Stimulated activated CD8-positive, alpha-beta memory T cell treated with anti-CD3 and anti-CD28 coated beads, Interleukin-15, amount 100 ng/mL, for 24 hours (primary cell): ENCODE measurements at places on chromosomes 6 and 20.

DNA sequence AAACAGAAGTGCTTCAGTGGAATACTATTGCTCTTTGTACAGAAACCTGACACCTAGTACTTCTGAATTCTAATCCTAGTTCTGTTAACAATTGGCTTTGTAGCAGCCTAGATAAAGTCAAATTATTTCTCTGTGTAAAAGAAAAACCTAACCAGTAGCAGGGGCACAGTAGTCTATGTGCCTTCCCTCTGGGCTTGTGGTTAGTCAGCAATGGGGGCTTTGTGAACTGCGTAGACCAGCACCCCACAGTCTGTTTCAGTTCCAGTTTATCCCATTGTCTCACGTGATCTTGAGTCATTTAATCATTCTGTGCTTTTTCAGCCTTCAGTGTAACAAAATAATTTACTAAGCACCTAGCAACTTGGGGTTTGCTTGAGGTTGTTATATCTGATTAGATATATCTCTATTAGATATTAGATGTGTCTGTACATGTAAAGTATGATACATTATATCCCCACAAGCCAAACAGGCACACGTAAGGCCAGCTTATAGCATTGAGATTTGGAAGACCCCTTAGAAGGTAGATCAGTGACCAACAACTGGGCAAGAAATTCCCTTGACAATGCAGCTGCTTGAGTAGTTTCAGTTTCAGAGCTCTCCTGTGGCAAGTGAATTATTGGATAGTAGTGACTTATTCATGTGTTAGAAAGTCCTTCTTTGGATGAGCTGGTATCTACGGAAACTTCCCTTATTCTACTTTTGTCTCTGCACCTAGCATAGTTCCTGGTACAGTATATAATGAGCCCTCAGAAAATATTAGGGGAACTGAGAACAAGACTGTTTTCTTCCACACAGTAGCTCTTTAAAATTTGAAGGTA is 27.9 kb upstream of the CCR6 start:
- DNase-seq: no peak

DNA sequence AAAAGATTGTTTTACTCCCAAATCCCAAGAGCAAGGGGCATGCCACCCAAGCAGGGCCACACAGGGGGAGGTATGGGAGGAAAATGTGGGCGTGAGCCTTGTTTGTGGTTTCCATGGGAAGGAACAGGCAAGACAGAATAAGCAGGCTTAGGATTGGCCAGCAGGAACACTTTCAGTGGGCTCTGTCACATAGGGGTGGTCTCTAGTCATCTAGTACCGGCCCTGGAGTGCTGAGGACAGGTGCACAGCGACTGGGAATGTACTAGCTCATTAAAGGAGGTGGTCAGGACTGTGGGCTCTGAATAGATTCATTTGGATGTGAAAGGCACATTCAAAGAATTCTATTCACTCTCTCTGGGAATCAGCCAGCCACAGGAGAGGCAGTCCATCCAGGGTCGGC is 175.6 kb downstream of the TBC1D7 start:
- DNase-seq: no peak

GRCh38 chr20:35681960-35682359 is 17.2 kb downstream of the NFS1 start:
- no peak for DNase-seq

GRCh38 chr6:135640449-135641111 is 143.0 kb upstream of the AHI1 start:
- no peak for DNase-seq

DNA sequence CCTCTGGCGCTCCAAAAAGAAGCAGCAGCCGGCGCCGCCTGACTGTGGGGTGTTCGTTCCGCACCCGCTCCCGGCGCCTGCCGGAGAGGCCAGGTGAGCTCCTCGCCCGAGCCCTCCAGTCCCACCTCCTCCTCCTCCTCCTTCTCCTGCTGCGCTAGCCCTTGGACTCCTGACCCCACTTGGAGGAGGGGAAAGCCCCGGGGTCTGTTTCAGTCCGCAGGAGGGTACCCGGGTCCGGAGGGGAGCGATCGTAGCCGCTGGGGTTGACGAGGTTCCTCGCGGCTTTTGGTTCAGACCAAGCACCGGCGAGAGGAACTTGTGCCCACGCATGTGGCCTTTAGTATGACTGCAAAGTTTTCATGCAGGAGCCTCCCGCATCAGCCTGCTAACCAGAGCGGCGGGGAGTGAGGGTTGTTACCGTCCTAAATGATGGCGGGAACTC is 493 bp downstream of the CRYBG1 start:
- DNase-seq: no peak

DNA sequence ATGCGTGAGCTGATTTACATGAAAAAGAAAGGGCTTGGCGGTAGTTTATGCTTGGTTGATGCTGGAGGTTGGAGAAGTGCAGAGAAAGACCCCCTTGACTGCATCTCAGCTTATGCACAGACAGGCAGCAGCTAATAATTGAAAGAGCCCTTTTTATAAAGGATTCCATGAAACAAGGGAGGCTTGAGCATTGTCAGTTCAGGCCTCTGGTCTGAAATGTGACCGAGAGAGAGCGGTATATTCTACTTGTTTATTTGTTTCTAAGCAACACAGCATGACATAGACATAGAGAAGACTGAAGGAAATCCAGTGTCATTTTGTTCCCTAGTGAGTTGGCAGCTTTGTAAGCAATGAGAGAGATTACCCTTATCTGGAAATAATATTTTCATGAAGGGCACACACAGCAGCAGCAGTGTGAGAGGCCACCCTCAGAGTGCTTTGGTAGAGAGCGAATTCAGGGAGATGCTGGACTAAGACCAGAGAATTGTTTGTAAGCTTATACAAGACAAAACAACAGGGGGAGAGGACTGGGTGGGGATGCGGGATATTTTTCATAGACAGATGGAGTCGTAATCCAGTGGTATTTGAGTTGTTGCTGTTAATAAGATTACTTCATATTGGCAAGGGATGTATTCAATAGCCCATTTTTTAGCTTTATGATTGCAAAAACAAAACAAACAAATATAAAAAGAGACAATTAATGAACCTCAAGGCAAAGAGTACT is 34.6 kb upstream of the LAMA2 start:
- no peak for DNase-seq

GRCh38 chr6:551405-551804 is 105.5 kb downstream of the HUS1B start:
- no peak for DNase-seq

GRCh38 chr20:51811514-51812128 is 9.3 kb upstream of the SALL4 start:
- no peak for DNase-seq

DNA sequence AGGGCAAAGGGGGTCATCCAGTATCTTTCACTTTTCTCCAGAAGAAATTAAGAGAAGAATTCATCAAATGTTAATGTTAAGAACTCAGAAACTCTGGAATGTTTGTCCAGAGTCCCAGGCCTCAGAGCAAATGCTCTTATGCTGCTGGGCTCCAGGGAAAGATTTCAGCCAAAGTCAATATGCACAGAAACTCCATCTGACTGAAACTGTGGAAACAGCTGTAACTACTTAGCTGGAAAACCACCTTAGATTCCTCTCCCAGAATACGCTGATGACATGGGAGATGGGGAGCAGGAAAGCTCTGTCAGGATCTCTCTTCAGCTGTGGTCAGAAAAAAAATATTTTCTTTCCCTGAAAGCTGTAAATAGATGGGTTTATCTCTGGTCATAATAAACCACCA is 559.6 kb downstream of the RFPL4B start:
- no peak for DNase-seq

DNA sequence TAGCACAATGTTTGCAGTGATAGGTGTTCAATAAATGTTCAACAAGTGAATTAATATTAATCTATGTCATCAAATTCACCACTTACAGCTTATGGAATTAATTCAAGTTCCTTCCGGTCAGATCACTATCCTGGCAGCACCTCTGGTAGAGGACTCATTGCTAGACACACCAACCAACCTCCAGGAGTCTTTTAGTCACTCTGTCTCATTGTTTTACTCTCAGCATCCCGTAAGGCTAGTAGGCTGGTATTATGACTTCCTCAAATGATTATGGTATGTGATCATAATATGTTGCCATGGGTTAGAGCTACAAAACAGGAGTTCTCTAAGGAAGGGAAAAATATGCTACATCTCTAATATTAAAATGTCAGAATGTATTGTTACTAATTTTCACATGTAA is 21.7 kb upstream of the MMS22L start:
- no peak for DNase-seq

DNA sequence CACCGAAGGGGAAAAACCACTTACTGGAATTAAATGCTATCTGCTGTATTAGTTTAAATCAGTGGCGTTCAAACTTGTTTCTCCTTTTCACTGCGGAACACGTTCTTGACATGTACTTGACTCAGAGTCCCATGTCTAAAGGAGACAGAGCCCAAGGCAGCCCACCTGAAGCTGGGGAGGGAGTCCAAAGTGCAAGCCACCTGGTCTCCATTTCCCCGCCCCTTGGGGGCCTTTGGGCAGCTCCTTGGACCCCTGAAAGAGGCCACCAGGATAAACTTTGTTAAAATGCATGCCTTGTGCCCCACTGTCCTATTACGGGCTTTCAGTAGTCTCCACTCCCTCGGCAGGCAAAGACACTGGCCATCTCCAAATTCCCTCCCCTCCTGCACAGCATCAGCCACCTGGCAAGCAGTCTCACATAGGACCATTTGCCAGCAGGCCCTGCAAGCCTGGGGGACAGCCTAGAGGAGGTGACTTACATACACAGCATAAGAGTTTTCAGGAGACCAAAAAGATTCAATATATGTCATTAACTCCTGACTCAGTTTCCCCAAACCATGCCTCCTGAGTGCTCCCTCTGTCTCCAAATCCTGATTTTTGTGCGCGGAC is 6.7 kb downstream of the PCK1 start:
- DNase-seq: no peak

DNA sequence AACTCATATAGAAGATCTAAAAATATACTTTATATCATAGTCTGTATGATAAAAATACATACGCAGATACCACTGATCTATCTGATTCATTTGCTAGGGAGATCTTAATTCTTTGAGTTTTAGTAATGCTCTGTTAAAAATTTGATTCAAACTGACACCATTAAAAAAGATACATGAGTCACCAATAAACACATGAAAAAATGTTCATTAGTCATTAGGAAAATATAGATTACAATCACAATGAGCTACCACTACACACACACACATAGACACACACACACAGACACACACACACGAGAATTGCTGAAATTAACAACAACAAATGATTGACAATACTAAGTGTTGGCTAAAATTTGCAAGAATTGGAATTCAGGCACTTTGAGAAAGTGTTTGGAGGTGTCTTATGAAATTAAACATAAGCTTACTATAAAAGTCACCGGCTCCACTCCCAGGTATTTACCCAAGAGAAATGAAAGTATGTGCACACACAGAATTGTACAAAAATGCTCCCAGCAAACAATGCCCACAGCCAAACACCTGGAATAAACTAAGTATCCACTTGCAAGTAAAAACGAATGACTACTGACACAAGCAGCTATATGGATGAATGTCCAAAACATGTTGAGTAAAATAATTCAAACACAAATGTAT is 117.7 kb upstream of the GGTLC1 start:
- no peak for DNase-seq

DNA sequence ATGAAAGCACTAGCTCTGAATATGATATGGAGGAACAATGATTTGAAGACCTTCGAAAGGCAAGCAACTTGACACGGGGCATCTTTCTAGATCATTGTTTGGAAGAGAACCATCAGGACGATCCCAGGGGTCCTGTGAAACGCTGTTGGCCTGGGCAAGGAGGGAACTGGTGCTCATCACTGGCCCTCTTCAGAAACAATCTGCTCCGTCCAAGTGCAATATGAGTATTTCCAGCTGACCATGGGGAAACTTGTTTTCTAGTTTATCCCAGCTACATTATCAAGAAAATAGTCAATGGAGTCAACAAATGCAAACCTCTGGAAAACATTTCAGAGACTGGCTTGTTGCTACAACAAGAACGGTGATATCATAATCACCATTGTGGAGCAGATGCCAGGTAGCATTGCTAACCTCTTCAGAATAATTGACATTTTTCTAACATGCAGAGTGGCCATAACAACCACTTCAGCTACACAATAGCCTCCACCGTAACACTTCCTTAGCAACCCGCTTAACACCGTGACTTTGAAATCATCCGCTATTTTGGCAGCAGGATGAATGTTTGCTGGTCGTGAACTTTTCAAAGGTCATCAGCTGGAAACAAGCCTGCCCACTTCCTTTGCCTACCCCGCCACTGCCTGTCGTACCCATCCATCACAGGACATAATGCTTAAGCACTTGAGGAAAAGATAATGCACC is 112.0 kb upstream of the PDE10A start:
- DNase-seq: no peak

- DNase-seq: no peak
These were observed 59.0 kb upstream of the EEF1A1 start for GRCh38 chr6:73579851-73580246.
